ENCODE measurements at places on chromosomes 6 and 20.
A peak's percentile ranks its signal among the peaks of the same experiment; 100 is the strongest.

DNA sequence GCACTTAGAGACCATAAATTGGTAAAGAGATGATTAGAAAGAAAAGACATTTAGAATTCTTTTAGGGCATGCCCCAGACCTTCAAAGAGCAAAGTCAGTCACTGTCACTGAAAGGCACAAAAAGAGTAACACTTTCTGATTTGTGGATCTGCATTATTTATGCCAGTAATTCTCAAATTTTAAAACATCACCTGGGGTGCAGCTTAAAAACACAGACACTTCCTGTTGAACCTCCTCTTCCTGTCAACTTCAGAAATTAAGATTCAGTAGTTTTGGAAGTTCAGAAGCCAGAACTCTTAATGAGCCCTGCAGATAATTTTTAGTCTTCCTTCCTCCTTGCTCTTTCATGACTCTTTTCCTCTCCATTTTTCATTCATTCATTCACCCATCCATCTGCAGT, 137.5 kb downstream of the NRN1 start:
- DNase-seq, result no peak

DNA sequence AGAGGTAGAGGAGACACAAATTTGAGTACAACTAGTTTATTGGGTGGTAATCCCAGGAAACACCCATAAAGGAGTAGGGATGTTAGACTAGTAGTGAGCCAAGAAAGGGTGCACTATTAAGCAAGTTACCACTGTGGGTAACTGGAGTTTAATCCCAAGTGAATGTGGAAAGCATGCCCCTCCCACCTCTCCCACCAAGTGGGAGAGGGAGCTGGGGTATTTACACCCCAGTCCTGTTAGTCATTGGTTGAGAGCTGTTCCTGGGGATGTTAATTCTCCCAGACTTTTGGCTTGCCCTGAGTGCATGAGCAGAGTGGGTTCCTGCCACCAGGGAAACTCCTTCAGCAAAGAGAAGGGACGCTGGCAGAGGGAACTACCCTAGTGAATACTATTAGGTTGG, 49.2 kb upstream of the ZFP64 start:
- no peak for DNase-seq

DNA sequence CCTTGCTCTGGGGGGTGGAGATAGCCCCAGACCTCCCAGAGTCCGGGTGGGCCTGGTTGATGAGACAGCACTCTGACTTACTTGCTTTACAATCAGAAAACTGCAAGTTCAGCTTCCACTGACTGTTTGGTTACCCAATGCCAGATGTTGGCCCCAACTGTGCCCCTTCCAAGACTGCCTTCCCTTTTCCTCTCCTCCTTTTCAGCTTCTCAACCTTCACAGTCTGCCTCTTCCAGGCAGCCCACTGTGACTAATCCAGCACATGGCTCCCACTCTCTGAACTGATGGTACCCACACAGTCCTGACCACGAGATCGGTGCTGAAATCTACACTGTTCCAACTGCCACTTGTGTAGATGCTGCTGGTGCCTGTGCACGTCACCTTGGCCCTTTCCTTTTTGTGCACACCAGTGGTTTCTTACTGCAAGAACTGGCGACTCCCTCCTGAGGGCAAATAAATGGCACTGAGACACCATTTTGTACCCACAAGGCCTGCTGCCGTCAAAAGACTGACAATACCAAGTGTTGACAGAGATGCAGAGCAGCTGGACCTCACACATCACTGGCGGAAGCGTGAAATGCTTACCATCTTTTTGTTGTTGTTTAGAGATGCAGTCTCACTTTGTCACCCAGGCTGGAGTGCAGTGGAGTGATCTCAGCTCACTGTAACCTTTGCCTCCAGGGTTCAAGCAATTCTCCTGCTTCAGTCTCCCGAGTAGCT, 1.8 kb upstream of the ARFGAP1 start:
- DNase-seq, result no peak

DNA sequence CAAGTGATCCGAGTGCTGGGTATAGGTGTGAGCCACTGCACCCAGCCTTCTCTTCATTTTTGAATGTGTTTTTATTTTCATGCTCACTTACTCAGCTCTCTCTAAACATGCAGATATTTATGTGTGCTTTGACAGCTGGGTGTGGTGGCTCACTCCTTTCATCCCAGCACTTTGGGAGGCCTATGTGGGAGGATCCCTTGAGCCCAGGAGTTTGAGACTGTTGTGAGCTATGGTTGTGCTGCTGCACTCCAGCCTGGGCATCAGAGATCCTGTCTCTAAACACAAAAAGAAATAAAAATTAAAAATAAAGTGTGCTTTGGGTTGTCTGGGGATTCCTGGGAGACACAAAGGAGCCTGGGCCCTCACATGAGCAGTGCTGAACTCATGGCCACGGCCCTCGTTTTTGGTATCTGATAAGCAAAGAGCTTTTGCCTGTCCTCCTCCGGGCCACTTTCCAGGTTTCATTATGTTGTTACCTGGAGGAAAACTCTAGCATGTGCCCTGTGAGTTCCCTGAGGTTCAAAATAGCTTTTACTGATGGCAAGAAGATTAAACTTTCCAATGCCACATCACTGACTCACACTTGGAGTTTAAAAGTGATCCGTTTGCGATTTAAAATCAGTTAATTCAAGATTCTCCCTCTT, 78.5 kb downstream of the CD164 start:
- no peak for DNase-seq

- DNase-seq, result no peak
Measured at GRCh38 chr6:39280247-39280731, 33.9 kb downstream of the KCNK17 start.

- DNase-seq, result no peak
Measured at GRCh38 chr6:20229881-20230280, 17.6 kb upstream of the MBOAT1 start.

DNA sequence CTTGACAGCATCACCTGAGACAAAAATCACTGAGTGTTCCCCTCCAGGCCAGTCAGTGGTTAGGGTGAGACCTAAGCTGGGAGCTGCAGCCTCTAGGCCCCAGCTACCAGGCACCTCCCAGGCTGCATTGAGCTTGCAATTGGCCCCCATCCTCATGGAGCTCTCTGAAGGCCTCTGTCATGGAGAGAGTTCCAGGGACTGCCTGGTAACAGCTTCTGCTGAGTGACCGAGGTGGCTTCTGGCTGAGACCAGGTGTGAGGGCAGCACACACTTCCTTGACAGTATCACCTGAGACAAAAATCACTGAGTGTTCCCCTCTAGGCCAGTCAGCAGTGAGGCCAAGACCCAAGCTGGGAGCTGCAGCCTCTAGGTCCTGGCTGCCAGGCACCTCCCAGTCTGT, 283.0 kb downstream of the SMOC2 start:
- DNase-seq, result no peak

- no peak for DNase-seq
Measured at GRCh38 chr6:41272591-41273240, 13.8 kb downstream of the TREM1 start.

DNA sequence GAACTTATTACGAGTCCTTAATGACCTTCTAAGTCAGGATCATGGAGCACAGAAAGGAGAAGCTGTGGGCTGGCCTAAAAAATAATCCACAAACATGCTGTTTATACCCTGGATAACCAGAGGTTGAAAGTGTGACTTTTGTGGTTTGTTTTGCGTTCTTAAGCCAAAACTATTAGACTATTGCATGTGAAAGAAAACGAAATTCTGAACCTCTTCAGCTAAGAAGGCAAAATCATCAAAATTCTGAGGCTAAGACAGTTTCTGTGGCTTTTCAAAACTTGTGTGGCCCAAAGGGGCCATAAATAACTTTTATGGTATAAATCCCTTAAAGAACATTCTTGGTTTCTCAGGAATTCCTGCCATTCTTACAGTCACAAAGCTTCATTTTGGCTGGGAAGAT, 251.0 kb downstream of the UST start:
- DNase-seq, result no peak

DNA sequence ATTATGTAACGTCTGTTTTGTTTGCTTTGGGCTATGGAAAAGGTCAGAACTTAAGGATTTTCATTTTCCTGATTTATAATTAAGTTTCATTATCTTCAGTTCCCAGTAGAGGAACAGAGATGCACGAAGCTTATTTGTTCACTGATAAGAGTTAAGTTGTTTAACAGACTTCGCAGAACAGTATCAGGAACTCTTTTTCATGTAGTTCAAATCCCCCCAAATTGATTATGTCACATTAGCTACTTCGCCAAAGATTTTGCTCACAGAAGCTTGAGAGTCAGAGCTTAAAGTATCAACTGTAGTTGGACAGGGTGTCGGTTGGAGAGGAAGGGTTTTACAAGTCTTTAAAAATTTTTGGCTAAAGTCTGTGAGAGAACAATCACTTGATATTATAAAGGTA, 43.4 kb downstream of the ZHX3 start:
- no peak for DNase-seq

DNA sequence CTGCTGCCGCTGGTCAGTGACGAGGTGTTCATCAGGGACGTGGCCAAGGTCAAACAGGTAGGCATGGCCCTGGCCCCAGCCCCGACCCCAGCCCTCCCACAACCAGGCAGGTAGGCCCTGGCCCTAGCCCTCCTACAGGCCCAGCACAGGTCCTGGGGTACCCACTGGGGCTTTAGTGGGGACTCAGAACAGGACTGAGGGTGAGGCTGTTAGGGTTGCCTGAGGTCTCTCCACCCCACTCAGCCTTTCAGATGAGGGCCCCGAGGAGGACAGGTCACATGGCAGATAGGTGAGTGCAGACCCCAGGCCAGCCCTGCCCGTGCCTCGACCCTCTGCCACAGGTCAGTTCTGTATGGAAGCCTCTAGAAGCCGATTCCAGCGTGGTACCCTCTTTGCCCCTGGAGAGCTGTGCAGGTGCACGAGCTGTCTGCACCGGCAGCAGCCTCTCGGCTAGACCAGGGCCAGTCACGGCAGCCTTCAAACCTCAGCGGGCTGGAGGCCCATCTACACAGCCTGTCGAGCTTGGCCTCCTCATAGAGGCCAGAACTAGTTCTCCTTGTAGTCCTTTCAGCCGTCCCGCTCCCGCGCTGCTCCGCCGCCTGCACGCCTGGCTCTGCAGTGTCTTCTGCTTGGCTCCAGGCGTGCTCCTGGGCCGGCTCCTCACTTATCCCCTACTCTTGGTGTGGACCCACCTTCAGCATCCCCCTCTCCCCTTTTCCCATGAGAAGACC, 35.5 kb downstream of the PYGB start:
- no peak for DNase-seq

DNA sequence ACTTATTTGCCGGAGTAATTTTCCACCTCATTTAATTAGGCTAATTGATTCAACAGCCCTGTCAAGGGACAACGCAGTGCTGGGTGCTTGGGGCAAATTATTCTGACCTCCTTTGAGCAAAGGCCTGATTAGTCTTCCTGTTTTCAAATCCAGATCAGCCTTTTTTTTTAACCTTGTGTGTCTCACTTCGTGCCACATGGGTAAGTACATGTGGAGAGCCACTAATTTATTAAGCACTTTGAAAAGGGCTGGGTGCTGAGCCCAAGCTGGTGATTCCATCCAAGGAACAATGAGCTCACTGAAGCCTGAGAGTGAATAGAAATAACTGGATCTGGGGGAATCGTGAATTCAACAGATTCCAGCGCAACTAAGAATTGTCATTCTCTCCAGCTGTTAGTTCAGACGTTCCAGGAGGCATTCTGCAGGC, 229.3 kb downstream of the CLIC5 start:
- no peak for DNase-seq

- DNase-seq, result no peak
Measured at GRCh38 chr6:50691814-50692495, 21.4 kb upstream of the TFAP2D start.

DNA sequence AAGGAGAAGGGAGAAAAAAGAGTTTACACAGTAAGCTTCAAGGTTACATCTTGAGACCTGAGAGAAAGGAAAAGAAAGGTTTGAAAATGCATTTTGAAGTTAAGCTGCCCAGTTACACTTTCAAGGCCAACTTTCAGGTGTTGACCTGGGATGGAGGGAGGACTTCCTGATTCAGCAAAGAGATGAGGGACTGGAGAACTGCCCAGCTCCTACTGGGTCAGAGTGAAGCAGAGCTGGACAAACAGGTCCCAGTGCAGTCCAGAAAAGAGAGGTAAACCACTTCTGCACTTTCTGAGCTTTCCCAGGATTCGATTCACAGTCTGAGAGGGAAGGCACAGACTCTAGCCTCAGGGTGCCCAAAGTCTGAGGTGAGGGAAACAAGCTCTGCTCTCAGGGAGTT, 6.0 kb upstream of the TJAP1 start:
- DNase-seq, result no peak

DNA sequence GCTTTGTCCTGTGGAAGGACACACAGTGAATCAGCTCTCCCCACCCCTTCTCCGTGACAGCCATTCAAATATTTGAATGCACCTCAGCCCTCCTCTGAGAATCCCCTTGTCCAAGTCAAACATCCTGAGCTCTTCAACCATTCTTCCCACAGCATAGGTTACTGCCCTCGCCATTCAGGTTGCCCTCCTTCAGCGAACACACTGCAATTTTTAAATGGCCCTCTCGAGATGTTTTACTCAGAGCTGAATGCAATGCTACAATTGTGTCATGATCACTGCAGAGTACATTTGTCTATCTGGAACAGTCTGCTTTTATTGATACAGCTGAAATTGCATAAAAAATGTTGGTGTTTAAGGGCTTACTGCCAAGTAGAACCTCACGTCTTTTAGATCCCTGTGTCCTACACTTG, 48.9 kb downstream of the SLC2A12 start:
- peak; percentile 68 for DNase-seq

DNA sequence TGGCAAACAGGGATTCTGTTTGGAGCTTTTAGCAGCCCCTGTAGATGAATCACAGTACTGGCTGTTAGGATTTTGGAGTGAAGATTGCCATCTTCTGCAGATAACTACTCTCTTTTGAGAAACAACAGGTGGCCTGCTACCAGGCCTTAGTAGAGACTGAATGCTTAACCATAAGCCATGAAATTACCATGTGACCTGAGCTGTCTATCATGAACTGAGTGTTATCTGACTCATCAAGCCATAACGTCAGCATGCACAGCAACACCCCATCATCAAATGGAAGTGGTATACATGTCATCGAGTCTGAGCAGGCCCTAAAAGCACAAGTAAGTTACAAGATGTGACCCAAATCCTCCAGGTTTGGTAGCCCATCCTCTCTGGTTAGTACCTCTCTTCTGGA, 132.6 kb downstream of the GPR63 start:
- no peak for DNase-seq

DNA sequence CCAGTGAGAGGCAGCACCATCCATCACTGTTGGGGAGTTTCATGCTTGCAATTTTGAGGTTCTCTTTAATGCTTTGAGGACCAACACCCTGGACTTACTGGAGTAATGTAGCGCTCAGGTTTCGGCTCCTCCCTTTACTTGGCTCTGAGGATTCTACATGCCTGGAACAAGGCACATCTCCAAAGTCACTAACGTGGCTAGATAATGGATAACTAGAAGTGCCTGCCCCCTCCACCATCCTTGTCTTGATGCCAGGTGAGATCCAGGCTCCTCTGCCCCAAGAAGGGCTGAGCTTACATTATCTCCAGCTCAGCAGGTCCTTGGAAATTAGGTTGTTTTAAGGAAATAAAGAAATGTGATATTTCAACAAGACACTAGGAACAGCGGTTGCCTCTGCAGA, 75.5 kb upstream of the ZNFX1 start:
- no peak for DNase-seq
